ENCODE measurements at places on chromosomes 3 and 15.

- DNase-seq, result no peak
Observed at GRCh38 chr3:160129459-160130061, 95.7 kb upstream of the C3orf80 start.

- no peak for DNase-seq
Observed at GRCh38 chr15:48802257-48802656, 8.6 kb downstream of the CEP152 start.

GRCh38 chr3:12993517-12994356, 79.5 kb downstream of the IQSEC1 start:
- no peak for DNase-seq

DNA sequence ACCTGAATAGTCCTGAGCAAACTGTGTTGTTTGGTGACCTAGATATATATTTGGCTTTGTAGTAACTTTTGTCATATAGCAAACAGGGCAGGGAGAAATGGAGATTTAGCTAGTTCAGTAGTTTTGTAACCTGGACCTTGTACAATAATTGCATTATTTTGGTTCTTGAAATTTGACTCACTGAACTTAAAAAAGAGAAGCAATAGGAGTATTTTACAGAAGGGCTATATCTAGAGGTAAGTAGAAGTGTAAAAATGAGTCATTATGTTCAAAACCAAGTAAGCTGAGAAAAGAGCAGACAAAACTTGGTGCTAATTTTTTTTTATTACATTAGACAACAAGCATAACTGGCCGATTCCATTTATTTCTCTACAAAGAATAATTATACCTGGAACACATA, 505.4 kb downstream of the ZIC1 start:
- no peak for DNase-seq
